ENCODE measurements at places on chromosomes 6 and 20.

DNA sequence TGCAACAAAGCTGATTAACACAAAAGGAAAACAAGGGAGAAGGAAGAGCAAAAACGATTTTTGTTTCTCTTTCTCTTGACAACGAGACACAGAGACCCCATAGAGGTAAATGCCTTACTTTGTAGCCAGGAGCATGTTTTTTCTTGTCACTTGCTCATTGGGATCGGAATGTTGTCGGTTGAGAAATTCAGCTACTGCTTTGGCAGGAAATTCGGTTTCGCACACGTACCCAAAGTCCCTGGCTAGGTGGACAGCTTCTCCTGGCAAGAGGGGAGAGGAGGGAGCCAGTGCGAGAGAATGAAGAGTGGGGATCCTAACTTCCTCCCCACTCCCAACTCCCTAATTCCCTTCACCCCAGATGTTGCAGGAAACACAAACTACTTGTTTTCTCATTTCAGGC is 14.5 kb downstream of the TFAP2A start:
- DNase-seq, result no peak

DNA sequence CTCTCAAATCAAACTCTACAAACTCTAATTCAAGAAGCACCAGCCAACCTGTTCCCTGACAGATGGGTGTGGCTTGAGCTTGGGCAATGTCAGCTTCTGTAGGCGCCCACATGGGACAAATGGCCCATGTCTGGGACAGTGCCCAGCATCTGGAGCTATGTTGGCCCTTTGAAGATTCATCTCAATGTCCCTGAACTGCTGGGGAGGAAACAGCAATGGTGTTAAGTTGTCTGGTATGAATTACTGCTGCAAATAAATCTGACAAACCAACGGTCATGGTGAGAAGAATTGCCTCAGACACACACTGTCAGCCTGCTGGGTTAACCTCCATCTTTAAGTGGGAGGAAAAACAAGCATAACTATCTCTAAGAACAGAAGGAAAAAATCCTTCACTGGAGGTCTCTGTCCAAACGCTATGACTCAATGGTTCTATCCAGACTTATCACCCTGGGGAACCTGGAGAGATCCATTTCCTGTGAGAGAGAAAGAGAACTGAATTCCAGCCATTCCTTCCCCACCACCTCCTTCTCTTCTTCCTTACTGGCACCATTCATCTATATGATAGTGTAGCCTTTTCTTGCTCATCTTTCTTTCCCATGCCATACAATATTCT is 274.9 kb downstream of the CDH26 start:
- DNase-seq, result no peak

DNA sequence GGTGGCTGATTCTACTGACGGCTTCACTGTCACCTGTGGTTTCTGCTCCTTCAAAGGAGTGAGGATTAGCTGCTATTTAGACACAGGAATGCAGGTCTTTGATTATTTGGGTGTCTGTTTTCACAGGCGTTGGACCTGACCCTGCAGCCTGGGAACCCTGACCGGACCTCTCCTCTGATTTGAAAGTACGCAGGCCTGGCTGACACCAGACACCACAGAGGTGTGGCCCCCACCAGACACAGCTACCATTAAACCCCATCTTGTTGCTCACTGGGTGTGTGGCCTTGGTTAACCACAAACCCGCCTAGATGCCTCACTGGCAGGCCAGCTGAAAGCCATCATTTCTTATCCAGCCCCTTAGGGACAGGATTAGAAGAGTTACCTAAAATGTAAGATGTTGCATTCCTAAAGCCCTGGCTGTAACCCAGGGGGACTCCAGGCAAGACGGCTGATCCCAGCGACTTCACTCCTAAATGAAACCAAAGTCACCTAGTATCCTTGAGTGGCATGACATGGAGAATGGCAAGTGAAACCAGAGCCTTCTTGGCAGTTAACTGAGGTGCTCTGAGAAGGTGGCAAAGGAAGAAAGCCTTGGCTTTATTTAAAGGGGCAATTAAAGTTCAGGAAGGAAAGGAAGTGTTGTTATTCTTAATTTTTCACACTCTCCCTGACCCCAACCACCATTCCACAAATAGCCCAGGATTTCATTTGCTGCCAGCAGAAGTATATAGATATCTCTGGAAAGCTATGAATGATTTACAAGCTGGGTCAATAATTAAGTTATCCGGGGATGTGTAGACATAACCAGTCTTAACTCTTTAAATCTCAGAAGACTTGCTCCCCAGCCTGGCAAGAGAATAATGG is 169.9 kb downstream of the QRSL1 start:
- no peak for DNase-seq

DNA sequence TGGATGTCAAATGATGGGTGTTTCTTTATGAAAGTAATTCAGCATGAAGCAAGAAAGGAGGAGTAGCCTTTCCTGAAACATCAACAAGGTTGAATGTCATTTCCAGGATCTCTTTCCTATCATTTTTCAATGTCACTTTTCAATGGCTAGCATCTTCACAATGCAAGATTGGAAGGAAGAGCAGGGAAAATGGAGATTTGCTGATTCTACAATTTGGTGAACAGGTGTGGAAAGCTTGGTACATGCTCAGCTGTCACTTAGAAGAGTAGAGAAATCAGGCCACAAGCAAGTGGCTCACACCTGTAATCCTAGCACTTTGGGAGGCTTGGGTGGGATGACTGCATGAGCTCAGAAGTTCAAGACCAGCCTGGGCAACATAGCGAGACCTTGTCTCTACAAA is 112.7 kb upstream of the FERMT1 start:
- DNase-seq, result no peak

DNA sequence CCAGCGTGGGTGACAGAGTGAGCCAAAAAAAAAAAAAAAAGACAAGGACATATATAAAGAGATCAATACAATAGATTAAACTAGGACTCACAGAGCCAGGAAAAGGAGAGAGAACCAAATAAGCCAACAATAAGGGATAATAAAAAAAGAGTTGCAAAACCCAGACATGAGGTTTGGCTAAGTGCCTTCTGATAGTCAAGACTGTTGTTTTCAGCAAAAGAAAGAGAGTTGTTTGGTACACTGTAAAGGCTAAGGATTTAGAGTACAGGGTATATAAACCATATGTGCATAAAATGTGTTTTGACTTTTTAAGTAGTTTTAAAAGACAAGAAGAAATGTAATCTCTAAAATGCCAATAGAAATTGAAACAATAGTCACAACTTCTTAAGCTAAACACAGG is 42.8 kb downstream of the RPF2 start:
- no peak for DNase-seq

- DNase-seq, result peak; percentile 59
Measured at GRCh38 chr20:25285856-25286798, 38.2 kb downstream of the PYGB start.

DNA sequence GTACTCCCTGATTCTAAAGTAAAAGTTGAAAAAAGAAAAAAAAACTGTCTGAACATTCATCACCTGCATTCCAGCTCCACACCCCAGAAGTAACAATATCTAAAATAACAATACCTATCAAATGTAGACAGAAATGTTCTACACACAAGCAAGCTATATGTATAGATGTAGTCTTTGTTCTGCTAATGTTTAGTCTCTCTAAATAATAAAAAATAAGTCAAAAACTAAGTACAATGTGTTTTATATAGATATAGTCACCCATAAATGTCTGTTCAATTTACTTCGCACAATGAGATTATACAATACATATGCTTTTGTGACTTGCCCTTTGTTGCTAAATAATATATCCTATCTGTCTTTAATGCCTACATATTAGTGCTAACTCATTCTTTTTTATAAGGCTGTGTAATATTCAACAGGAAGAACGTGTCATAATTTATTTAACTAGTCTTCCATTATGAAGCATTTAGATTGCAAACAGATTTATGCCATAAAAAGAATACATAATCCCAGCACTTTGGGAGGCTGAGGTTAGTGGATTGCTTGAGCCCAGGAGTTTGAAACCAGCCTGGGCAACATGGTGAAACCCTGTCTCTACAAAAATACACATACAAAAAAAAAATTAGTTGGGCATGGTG is 216.2 kb upstream of the ZNF217 start:
- no peak for DNase-seq

All from upper lobe of right lung (tissue), 1 donor.